SJCRH30 (cell line): ENCODE measurements at places on chromosomes 5 and 9.

DNA sequence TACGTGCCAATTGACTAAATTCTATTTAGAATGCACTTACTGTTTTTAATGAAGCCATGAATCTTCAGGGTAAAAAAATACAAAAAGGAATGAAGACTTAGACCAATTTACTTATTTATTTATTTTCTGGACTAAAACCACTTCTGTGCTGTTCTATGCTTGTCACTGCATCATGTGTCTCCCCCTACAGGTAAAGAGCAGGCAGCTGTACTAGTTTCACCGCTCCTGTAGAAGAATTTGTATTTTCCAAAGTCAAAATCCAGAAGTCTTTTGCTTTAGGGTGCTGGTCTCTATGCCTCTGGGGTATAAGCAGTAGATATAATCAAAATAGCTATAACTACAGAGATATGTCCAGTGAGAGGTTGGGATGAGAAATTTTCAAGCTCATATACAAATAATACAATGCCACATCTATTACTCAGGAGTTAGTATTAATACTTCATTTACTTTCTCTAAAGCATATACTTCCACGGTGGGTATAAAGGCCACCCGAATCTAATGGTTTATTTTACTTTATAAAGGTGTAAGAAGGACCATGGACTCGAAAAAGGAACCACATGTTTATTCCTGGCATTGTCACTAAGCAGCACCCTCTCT is 591.5 kb downstream of the RAB3C start:
- DNase-seq: peak; percentile 48

GRCh38 chr5:176625966-176626875 is 4.1 kb downstream of the SNCB start:
- no peak for DNase-seq

DNA sequence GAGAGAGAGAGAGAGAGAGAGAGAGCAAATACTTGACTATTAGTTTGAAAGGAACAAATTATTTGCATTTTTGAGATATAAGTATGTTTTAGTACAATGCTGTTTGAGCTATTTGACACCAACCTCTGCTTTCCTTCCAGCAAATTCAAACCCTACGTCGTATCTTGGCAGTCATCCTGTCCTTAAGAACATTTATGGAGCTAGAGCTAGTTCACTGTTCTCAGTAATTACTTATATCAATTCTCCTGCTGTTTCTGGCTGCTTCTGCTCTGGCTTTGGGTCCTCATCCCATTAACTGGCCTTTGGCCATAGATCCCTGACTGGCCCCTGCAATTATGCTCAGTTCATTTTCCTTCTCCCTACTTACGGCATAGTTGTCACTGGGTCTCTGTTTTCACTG is 19.9 kb upstream of the ERAP2 start:
- no peak for DNase-seq

DNA sequence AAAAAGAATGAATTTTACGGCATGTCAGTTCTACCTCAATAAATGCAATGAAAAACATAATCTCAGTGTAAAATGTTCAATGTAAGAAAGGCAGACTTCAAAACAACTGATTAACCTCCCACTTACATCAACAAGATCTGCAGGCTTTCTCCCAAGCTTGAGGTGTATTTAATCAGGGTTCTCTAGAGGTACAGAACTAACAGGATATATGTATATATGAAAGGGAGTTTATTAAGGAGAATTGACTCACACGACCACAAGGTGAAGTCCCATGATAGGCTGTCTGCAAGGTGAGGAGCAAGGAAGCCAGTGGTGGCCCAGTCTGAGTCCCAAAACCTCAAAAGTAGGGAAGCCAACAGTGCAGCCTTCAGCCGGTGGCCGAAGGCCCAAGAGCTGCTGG is 35.9 kb downstream of the MARCHF3 start:
- DNase-seq: no peak

- DNase-seq: peak; percentile 29
These were observed 39.7 kb downstream of the PLPP7 start for GRCh38 chr9:131329241-131329641.

DNA sequence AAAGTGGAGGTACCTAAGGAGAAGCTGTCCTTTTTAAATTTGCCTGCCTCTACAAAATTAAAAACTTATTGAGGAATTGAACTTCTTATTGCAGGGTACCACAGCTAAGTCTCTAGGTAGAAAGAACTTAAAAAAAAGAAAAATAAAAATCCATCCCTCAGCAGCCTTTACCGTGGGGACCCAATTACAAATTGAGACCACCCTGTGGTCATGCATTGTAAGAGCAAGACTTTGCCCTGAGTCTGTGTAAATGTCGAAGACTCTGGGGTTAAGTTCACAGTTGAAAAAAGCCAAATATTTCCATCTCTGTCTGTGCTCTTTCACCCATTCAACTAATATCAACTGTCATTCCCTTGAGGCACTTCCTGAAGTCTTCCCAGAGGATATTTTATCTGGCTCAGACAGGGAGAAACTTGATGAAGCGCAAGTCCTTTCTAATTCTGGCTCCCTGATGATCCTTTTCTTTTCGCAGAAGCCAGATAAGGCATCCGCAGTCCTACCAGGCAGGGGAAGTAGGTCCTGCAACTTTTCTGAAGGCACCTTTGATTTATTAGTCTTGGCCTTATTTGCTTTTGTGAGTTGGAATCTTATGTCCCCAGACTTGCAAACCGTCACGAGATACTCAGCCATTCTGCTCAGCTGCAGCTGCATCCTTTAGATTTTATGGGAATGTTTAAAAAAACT is 323.8 kb upstream of the WWC1 start:
- no peak for DNase-seq

DNA sequence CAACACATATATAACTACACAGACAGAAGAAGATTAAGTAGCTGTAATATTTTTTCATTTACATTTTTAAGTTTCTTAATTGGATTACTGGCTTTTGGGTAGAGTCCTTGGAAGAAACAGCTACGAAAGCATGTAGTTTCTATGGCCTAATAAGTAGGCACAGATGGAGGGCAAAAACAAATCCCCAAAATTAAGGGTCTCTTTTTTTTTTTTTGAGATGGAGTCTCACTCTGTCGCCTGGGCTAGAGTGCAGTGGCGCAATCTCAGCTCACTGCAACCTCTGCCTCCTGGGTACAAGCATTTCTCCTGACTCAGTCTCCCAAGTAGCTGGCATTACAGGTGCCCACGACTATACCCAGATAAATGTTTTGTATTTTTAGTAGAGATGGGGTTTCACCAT is 27.1 kb upstream of the MTMR12 start:
- DNase-seq: no peak
